ENCODE measurements at places on chromosomes 4 and X. TPM values are rescaled to one million over a fixed set of nuclear protein-coding genes. Genes with fewer than 3 reads are reported as not detected.

- no peak for DNase-seq
Measured at GRCh38 chr4:168118116-168118655, 25.8 kb downstream of the ANXA10 start.

- DNase-seq, result no peak
Measured at GRCh38 chr4:146346276-146346675, 131.9 kb downstream of the REELD1 start.

- DNase-seq, result no peak
Measured at GRCh38 chr4:63529581-63530337, 879.5 kb downstream of the TECRL start.

DNA sequence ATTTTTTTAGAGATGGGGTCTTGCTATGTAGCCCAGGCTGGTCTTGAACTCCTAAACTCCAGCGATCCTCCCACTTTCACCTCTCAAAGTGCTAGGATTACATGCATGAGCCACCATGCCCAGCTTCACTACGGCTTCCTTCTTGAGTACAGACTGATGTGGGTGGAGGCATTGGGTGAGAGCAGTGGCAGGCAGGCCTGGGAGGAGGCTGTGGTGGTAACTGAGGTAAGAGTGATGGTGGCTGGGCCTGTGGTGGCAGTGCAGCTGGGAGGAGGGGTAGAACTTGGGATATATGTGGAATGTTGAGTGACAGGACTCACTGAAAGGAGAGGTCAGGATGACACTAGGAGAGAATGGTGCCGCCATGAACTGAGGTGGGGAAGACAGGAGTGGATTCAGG lies 80.9 kb downstream of the MED28 start:
- DNase-seq, result no peak

- no peak for DNase-seq
Measured at GRCh38 chr4:128322311-128322710, 34.7 kb upstream of the PGRMC2 start.

DNA sequence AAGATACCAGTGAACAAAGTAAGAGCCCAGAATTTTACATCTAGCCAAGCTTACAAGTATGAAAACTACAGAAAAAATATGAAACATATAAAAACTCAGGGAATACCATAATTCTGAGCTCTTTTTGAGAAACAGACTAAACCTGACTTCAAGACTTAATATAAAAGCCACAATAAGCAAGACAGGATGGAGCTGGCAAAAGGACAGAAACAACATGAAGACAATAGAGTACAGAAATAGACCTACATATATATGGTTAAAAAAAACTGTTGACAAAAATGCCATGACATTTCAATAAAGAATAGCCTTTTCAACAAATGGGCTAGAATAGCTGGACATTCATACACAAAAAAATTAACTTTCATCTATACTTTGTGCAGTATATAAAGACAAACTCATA lies 49.4 kb downstream of the UBA6 start:
- DNase-seq, result no peak

DNA sequence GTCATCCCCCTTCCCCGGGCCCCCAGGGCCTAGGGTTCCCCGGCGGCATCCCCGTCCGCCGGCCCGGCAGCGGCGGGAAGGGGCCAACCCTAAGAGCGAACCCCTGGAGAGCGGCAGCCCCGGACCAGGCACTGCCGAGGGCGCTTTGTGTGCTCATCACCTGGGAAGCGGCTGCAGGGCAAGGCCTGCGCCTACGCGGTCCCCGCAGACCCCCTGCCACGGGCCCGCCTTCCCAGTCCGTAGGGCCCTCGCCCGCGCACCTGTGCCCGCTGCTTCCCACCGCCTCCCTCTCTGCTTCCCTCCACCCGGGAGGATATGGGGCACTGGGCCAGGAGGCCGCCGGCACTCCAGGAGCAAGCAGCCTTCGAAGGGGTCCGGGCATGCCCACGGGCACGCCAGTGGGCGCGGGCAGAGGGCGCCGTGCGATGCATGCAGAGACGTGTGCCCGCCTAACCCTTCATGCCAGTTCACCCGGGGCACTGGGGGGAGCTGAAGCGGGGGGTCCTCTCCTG lies 2.6 kb downstream of the FLNA start:
- no peak for DNase-seq

DNA sequence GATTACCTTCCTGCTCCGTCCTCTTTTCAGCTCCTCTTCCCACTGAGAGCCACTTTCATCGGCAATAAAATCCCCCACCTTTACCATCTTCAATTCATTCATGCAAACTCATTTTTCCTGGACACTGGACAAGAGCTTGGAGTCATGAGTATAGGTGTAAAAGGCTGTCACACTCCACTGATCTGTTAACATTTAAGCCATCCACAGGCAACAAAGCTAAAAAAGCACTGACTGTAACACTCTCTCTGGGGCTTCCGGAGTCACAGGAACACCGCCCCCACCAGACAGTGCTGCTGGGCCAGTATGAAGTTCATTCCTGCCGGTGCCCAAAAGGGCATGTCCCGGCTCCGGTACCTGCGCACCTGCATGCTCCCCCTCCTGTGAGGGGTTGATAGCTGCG lies 38.5 kb downstream of the MAGEB5 start:
- DNase-seq, result no peak

DNA sequence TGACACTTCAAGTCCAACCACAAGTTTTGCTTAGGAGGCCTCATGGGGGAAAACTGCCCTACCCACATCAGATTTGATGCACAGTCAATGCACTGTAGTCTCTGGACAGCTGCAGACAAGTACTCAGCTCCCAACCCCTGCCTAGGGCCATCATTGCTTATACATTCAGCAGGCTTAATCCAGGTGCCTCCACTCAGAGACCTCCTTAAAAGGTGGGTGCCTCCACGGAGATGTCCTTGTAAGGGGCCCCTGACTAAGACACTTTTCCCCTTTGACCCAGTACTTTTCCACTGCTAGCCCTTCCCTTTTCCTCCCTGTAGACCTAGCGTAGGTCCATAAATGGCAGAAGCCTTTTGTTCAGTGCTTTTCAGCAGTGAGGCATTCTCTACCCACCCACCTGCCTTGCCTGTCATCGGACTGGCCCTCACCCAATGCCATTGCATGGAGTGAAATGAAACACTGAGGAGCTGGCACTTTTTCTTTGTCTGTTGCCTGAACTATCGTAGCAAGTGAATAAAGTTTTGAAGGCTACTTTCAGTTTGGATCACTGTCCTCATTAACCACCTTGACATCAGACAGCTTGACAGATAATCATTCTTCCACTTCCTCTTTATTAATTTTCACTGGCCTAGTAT lies 23.8 kb upstream of the PLK4 start:
- DNase-seq, result no peak

DNA sequence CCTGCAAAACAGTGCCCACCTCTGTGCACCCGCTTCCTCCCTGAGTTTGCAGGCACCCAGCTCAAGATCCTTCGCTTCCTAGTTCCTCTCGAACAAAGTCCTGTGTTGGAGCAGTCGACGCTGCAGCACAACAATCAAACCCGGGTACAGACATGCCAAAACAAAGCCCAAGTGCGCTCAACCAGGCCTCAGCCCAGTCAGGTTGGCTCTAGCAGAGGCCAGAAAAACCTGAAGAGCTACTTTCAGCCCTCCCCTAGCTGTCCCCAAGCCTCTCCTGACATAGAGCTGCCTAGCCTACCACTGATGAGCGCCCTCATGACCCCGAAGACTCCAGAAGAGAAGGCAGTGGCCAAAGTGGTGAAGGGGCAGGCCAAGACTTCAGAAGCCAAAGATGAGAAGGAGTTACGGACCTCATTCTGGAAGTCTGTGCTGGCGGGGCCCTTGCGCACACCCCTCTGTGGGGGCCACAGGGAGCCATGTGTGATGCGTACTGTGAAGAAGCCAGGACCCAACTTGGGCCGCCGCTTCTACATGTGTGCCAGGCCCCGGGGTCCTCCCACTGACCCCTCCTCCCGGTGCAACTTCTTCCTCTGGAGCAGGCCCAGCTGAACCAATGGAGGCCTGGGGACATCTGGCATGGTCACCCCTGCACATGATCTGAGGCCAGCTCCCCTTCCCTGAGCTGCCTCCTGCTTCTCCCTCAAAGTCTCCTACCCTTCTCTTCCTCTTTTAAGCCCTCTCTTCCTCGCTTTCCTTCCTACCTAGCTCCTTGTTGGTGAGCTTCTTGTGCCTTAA lies 6.9 kb downstream of the APEX2 start:
- DNase-seq, result no peak

GRCh38 chr4:40289366-40290188 lies 45.6 kb upstream of the CHRNA9 start:
- no peak for DNase-seq

DNA sequence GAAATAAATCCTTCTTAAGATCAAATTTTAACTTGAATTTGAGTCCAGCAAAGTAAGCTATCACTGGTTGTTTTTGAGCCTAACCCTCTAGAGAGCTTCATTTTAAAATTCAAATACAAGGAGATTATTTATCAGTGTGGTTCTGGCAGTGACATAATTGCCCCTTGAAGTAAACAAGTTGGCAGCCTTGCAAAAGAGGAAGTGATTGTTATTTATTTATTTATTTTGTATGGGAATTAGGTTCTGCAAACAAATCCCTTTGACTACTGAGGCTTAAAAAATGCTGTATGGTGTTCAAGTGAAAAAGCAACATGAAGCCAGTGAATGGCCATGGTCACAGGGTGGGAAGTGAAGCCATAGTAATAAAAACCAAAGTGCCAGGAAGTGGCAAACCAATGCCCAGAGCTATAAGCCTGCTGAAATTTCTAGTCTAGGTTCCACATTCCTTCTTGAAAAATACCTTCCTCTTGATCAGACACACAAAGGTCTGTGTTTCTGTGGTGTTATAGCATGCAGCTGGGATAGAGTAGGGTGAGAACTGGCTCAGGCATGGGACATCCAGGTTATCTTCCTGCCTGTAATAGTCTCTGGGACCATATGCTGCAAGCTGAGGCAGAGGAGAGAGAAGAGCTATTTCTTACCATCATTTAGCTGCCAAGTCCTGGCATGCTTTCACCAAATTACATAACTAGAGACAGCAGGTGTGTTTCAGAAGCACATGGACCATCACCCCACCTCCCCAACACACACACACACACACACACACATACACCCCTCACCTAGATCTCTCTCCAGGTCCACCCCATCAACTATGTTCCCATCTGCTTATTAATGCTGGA lies 47.1 kb upstream of the TSPAN7 start:
- DNase-seq, result no peak

DNA sequence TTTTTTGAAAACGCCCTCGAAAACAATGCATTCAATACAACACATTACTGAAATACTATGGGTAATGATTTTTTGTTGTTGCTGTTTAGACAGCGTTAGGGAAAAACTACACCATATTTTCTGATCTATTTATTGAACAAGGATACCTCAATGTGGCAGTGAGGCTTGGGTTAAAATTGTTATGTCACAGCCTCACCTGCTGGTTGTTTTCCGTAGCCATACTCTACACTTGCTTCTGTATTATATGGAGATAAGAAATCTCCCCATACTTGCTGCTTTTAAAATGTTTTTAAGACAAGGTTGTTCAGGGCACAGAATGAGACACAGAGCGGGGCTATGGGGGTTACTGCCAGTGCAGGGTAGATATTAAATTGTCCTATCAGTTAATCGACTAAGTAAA lies 221.6 kb upstream of the FTHL17 start:
- no peak for DNase-seq

GRCh38 chrX:154382483-154383069 lies 3.5 kb downstream of the EMD start:
- no peak for DNase-seq

DNA sequence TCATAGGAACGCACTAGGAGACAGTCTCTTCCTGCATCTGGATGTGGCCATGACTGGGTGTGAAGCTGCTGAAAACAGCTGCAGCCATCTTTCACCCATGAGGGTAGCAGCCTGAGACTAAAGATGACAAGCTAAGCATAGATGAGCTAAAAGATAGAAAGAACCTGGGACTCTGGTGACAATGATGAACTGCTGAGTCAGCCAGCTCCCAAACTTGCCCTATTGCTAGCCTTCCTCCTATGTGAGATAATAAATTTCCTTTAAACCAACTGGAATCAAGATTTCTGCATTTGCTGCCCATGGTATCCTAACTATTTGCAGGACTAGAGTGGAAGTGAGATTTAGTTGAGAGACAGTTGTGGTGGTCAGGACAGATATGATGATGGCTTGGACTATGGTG lies 21.0 kb upstream of the PI4K2B start:
- DNase-seq, result no peak

DNA sequence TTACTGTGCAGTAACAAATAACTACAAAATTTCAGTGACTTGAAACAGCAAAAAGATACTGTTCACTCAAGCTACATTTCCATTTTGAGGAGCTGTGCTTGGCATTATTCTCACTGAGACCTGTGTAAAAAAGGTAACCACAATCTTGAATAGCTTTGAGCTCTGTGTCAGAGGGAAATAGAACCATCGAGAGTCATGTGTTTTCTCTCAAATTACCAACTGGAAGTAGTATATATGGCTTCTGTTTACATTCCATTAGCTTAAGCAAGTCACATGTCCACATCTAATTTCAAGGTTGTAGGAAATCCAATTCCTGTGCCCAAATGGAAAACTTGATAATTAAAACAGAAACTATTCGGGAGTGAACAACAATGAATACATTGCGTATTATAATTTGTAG lies 82.9 kb upstream of the BANK1 start:
- no peak for DNase-seq

GRCh38 chrX:149760965-149761364 lies 12.9 kb upstream of the HSFX1 start:
- DNase-seq, result no peak

DNA sequence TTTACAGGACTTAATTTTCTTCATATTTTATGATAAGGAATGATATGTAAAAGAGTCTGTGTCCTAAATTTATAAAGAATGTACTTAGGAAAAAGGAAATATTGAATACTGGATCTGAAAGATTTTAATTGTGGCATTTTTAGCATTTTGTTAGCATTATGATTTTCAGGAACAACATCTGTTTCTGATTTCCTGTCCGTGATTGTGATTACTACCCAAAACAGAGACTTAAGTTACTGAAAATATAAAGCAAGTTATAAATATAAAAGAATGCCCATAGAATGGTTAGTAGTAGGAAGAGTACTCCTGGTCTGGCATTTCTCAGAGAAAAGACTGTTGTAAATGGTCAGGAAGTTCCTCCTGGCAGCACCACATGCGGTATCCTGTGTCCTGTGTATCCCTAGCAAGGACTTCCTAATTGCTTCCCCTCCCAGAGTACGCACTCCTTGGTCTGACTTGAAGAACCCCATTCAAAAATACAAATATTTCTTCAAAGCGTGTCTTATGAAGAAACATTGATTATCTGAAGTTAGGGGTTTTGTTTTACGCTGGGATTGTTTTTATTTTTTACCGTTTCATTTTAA lies 88.9 kb downstream of the RS1 start:
- DNase-seq, result no peak

Gene AKAP4
- polyA plus RNA-seq, result not detected

Gene DCHS2
- 7.3 TPM for polyA plus RNA-seq

Gene CDS1
- 26.6 TPM for polyA plus RNA-seq

Gene MRFAP1
- polyA plus RNA-seq, result 377 TPM

Gene USP17L5
- not detected for polyA plus RNA-seq

Gene MAGEC3
- polyA plus RNA-seq, result 0.24 TPM

Gene NHS
- polyA plus RNA-seq, result 15.0 TPM

Gene RPS6KA6
- 19.6 TPM for polyA plus RNA-seq

Gene ATP6AP1
- polyA plus RNA-seq, result 168 TPM

Gene ADAMTS3
- 10.6 TPM for polyA plus RNA-seq

Gene UNC5C
- 37.0 TPM for polyA plus RNA-seq

Data from left renal cortex interstitium (tissue), 4 donors.